ENCODE measurements at places on chromosomes 5 and 9.
A peak's percentile ranks its signal among the peaks of the same experiment; 100 is the strongest.

GRCh38 chr9:124260769-124261603 is 3.2 kb downstream of the NEK6 start:
- DNase-seq: no peak

DNA sequence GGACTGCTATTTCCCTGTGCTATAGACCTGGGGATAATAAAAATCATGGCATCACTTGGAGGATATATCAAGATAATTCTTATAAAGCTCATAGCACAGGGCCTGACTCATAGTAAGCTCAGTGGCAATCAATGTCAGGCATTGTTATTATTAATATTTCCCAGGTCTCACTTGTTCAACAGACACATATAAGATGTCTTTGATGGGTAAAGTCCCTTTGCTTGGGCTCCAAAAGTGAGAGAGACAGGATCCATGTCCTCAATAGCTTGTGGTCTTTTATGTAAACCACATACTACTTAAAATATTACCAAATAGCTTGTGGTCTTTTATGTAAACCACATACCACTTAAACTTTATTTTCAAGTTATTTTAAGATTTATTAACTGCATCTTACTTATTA is 11.2 kb downstream of the SH3RF2 start:
- DNase-seq: no peak

GRCh38 chr5:82387001-82387818 is 109.1 kb upstream of the RPS23 start:
- no peak for DNase-seq

GRCh38 chr9:133786371-133786753 is 48.2 kb upstream of the SARDH start:
- DNase-seq: no peak

GRCh38 chr5:142618130-142618523 is 67.8 kb downstream of the FGF1 start:
- DNase-seq: no peak

GRCh38 chr9:120587328-120587727 is 7.4 kb upstream of the CDK5RAP2 start:
- DNase-seq: peak; percentile 24

DNA sequence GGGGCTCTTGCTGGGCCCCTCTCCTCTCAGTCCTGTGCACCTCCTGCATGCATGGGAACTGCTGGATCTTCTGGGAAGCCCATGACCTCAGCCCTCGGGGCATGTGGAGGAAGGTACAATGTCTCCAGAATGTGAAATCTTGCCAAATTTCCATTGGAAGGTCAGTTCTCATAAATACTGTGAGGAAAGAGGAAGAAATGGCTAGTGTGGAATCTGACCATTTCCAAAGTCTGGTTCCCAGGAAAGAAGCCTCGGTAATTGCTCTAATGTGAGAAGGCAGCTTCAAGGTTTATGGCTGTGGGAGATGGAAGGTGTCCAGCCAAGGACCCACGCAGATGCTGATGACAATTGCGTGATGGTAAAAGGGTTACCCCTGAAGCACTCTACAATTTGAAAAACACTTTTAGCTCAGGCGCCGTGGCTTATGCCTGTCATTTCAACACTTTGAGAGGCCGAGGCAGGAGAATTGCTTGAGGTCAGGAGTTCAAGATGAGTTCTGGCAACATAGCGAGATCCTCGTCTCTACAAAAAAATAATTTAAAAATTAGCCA is 8.1 kb upstream of the IL17B start:
- no peak for DNase-seq

DNA sequence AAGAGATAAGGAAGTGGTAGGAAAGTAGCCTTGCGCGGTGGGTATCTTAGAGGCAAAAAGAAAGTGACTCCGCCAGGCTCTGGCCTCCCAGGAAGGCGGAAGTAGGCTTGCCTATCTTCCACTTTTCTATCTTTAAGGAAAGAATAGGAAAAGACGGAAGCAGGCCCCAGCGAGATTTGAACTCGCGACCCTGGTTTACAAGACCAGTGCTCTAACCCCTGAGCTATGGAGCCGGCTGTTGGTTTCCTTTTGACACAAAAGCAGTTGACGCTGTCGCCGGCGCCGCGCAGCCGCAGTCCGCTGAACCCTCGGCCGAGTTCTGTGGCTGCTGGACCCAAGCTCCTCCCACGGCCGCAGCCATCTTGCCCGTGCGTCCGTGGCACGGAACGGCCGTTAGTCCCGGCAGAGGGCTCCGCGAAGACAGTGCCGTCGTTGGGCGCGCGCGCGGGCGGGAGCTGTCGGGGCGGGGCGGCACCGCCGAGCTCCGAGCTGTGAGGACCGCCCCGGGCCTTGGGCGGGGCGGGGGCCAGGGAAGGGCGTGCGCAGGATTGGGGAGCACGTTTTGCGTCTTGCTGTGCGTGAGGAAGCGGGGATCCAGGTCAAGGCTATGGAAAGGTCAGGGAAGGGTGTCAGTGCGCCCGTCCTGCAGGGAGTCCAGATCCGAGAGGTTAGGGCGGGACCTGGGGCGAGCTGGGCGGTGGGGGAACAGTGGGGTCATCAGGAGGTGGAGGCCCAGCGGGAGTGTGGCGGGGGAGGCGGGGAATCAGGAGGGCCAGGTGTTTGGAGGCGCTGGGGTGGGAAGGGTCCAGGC is 13.3 kb downstream of the TRIM7 start:
- no peak for DNase-seq

DNA sequence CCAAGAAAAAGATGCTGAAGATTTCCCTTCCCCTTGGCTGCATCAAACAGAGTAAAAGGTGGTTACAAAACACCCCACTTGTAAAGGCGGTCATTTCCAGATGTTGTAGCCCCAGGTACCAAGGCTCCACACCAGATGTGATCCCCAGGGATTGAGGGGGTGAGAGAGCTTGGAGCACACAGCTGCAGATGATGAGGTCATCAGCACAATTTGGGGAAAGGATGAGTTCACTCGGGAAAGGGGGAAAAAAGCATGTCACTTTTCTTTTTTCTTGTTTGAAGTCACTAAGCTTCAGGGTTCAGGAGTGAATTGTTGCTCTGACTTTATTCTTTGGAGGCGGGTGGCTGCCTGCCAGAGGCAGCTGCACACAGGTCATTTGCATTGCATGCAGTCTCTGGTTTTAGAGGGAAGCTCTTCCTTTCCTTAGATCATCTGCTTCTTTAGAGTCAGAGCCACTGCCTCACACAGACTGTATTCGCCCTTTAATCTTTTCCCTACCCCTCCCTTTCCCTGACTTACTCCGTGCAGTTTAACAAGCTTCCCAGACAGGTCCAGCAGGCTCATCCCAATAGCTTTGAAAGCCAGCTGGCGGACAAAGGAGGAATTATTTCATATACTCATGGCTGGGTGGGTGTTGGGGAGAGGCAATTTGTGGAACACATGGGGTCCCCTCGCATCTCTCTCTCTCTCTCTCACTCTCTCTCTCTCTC is 409.3 kb upstream of the SLC24A2 start:
- DNase-seq: peak; percentile 90

DNA sequence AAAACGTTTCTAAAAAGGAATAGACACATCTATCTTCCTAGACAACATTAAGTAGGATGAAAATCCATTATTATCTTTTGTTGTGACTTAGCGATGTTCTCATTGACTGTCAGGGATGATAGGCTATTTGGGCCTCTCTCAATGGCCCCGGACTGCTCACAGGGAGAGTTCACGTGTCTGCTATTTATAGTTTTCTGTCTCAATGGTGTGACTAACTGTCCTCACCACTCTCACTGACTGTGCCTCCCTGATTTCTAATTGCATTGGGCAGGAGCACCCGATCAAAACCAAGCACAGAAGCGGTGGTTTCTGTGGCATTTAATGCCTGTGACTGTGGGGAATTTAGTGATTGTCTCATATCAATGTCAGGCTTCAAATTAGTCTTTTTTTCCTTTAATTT is 286.7 kb upstream of the KLF9 start:
- DNase-seq: no peak

GRCh38 chr5:143002459-143003327 is 232.5 kb downstream of the ARHGAP26 start:
- no peak for DNase-seq

DNA sequence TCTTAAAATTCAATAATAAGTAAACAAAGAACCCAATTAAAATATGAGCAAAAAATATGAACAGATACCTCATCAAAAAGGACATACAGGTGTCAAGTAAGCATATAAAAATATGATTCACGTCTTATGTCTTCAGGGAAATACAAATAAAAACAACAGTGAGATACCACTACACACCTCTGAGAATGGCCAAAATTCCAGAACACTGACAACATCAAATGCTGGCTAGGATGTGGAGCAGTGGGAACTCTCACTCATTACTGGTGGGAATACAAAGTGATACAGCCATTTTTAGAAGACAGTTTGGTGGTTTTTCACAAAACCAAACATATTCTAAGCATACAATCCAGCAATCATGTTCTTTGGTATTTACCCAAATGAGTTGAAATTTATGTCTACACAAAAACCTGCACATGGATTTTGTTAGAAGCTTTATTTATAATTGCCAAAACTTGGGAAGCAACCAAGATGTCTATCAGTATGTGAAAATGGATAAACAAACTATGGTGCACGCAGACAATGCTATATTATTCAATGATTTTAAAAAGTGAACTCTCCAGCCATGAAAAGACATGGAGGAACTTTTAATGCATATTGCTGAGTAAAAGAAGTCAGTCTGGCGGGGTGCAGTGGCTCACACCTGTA is 252.3 kb downstream of the NR3C1 start:
- DNase-seq: no peak

DNA sequence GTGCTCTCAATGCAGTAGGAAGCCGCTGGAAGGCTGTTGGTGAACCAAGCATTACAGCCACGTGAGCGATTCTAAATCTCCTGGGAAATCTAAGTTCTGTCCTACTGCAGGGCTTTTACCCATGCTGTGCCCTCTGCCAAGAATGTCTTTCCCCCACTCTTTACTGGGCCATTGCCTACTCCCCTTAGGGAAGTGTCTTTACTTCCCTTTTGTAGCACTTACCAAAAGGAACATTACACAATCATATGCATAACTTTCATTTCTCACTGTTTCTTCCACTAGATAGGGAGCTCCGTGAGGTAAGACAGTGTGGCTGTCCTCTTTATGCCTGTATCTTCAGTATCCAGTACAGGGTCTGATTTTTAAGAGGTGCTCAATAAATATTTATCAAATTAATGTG is 241.7 kb upstream of the NR4A3 start:
- no peak for DNase-seq

GRCh38 chr9:26802921-26803320 is 89.7 kb downstream of the CAAP1 start:
- DNase-seq: no peak

DNA sequence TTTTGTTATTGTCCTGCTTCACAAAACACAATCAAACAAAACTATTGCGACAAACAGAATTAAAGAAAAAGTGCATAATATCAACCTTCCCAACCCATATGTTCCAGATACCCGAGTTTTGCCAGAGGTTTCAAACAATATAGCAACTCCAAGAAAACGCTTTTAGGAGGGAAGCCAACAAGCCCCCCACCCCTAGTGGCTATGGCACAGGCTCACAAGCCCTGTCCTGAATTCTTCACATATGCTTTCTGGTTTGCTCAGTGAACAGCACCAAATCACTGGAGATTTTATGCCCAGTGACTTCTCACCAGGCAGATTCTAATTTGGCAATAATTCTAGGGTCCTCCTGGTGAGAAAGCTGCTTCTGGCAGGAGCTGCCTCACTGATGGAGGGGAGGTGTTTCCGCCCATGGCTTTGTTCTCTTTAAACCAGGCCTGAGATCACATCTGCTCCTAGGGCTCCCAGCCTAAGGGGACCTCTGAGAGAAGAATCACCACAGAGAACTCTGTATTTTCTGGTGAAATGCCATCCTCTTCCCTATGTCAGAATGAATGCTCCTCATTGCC is 1982.4 kb downstream of the EFNA5 start:
- no peak for DNase-seq

GRCh38 chr5:88778736-88779135 is 104.2 kb downstream of the MEF2C start:
- no peak for DNase-seq

- peak; percentile 23 for DNase-seq
Measured at GRCh38 chr5:149320791-149321330, 24.4 kb upstream of the GRPEL2 start.

GRCh38 chr5:22751536-22751935 is 101.6 kb downstream of the CDH12 start:
- no peak for DNase-seq

DNA sequence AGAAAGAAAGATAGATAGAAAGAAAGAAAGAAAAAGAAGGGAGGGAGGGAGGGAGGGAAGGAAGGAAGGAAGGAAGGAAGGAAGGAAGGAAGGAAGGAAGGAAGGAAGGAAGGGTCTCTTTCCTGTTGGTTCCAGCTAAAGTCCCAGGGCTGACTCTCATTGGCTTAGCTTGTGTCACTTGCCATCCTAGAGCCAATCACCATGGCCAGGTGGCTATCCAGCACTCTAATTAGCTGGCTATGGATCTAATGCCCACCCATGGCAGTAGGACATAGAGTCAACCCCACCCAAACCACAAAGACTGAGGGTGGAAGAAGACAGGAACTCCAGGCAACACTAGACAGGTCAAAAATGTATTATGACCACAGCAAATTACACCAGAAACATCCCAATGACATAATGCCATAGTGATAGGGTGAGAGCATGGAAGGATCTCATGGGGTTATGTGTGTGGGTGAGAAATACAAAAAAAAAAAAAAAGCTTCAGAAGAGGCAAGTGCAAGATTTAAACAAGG is 10.8 kb upstream of the CPLX2 start:
- DNase-seq: no peak

DNA sequence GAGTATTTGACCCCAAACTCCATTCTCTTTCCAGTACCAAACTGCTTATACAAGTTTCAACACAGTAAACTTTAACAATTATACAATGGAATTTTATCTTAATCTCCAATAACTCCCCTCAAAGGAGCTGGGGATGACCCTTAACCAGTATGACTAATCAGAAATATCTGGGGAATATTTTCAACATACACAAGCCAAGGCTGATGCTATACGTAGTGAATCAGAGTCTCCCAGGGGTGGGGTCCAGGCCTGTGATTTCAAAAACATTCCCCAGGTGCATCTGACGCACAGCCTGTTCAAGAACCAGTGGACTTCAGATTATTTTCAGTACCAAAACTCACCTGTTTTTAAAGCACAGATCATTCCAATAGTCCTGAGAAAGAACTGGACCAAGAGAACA is 11.8 kb upstream of the SEMA5A start:
- DNase-seq: no peak

DNA sequence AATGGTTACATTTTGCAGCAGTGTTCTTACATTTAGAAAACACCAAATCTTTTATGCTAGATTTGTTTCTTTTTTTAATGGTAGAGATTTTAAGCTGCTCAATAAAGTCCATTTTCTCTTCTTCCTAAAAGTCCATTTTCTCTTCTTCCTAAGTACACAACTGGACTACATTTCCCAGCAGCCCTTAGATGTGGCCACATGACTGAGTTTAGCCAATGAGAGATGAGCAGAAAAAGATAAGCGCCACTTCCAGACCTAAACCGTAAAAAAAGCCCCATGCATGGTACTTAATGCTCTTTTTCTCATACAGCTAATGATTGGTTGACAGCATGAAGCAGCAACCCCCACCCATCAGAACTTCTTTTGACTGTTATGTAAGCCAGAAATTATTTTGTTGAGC is 206.7 kb downstream of the FAM114A2 start:
- DNase-seq: peak; percentile 12
